ENCODE measurements at places on chromosomes 2 and 18.

- no peak for DNase-seq
Observed at GRCh38 chr18:56902653-56903052, 244.2 kb upstream of the BOD1L2 start.

DNA sequence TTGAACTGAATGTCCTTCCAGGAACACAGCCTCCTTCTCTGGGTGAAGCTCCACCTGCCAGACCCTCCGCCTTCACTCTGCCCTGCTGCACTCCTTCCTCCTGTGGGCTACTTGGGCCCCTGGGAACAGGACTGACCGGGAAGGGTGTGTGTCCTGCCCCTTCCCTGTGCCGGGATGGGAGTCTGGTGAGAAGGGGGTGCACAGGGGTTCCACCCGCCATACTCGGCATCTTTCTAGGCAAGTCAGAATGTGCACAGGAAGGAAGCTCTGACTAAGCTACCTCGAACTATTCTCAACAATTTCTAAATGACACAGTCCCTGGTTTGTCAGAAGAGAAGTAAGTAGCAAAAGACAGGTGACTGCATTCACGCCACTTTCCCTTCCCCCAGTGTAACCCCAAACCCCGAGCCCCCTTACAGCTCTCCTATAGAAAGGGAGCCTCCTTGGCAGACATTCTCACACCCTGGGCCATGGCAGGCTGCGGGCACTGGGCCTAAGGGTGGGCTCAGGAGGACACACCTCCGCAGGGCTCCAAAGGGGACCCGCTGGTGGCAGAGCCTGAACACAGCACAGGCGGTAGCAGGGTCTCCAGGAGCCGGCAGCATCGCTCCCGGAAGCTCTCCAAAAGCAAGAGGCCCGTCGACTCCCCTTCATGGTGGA lies 184.1 kb downstream of the HDAC4 start:
- DNase-seq, result no peak

DNA sequence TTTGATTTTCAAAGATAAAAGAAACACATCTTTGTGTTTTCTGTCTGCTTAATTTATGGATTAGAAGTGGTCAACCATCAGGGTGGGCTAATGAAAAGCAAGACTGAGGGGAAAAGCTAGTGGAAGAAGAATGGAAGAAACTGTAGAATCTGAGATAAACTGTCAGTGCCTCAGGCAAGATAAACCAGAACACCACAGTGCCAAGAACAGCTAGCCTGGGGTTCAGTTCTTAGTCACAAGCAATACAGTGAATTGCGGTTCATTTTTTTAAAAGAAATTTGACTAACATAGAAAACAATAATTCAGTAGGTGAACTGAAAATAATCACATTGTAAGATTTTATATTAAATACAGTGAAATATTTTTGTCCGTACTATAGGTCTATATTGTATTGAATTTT lies 22.0 kb upstream of the LNPK start:
- no peak for DNase-seq

GRCh38 chr2:168466834-168467565 lies 10.9 kb downstream of the CERS6 start:
- DNase-seq, result no peak

DNA sequence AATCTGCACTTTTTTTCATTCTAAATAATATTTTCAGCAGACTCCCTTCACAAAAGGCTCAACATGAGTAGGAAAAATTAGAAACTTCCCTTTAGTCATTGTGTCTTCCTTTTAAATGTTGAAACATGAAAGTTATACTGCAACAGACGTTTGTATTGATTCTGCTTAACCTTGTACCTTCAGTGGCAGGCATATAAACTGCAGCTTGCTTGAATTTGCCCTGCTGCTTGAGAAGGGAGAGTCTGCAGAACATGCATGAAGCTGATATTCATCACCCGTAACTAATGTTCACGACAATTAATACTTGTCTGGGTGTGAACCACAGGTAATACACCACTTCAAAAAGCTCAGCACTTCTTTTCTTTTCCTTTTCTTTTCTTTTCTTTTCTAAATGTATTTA lies 294.7 kb upstream of the LRP1B start:
- DNase-seq, result no peak

DNA sequence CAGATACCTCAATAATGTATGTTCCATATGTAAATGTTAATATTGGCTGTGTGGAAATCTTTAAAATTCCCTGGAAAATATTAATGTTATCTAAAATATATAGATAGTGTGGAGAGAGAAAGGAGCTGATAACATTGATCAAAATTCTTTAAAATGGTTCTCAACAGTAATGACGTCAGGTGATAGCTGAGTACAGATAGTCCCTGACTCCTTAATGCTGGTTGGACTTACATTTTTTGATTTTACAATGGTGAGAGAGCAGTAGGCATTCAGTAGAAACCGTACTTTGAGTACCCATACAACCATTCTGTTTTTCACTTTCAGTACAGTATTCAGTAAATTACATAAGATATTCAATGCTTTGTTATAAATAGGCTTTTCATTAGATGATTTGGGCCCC lies 146.6 kb downstream of the GALNT3 start:
- DNase-seq, result no peak

DNA sequence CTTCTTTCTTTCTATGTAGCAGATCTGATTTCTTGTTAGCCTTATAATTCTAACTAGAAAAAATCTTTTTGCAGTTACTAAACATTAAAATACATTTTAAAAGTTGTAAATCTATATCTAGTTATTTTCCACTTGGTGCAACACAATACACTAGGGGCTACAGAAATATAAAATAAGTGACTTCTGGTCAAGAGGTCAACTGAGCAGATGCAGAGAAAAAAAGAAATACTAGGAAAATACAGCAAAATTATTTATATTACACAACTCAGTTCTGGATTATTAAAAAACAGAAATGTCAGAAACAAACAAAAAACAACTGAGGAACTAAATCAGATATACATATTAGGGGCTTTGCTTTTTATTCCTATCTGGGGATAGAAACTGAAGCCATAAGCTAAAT lies 83.9 kb downstream of the L3MBTL4 start:
- DNase-seq, result no peak

DNA sequence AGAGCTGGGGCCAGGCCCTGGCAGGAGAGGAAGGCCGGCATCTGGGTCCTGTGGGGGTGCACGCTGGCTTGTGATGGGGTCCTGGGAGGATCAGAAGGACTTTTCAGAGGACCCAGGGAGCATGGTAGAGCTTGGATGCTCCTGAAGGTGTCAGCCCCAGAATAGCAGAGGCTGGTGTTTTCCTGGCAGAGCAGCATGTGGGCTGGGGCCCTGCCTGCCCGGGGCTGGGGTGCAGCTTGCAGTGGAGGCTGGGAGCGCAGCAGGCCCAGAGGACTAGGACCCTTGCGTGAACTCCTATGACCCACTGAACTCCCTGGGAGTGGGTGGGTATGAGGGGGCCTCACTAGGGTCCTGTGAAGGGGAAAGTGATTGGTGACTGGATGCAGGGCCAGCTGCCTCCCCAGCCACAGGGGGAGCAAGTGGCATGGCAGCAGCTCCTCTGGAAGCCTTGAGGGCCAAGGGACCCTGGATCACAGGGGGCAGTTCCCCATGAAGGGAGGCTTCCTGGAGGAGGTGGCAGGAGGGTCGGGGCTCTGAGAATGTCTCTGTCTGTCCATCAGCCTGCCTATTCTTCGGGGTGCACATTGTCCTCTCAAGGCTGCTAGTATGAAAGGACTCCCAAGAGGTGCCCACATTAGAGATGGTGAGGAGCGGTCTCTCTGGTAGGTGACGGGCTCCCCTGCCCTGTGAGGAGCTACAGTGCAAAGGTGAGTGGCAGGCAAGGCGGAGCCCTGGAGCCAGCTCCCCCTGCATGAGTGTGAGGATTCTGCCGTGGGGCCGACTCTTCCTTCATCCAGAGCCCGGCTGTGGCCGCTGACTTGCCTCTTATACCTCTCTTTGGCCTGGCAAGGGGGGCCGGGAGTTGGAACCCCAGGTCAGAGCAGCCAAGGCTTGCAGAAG lies 249.0 kb downstream of the DYSF start:
- no peak for DNase-seq

GRCh38 chr18:68742206-68742605 lies 27.3 kb upstream of the TMX3 start:
- no peak for DNase-seq

- DNase-seq, result no peak
Observed at GRCh38 chr2:47558768-47559684, 156.1 kb downstream of the MSH2 start.

- DNase-seq, result no peak
Observed at GRCh38 chr2:10572701-10573100, 117.1 kb downstream of the NOL10 start.

DNA sequence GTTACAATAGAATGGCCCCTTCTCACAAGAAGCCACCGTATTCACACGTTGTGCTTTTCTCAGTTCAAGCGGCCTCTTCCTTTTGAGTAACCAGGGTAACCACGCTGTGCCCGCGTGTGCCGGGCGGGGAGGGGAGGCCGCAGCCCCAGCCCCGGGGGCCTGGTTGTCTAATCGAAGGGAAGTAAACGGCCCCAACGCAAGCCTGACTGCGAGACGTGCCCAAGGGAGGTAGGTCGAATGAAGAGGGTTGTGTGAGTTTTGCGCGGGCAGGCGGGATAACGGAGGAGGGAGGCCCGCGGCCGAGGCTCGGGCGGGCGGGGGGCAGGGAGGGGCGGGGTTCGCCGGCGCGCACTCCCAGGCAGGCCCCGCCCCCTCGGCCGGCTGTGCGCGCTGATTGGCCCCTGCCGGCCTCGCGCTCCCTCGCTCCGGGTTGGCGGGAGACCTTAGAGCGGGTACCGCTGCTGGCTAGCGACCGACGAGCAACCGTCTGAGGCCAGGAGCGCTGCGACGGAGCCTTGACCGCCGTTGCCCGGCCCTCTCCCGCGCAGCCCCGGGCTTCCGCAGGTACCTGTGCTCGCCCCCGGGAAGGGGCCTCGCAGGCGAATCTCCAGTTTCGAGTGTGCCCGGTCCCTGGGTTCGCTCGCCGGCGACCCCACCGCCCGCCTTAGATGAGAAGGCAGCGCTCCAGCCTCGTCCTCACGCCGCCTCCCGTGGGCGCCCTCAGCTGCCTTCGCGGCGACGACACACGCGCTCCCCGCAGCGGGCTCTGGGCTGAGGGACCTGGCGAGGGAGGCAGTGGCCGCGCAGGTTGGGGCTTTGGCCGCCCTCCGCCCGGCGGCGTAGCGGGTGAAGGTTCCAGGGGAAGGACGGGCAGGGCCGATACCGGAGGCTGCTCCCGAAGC lies at the start of gene SPDYA:
Gene SPDYA (plus strand): TSS at position 451 of the 902 bp plus-strand sequence. CDS start 5,181 bp downstream, outside the sequence.
- DNase-seq, result peak; percentile 48

GRCh38 chr2:189287982-189288521 lies 108.5 kb upstream of the COL5A2 start:
- no peak for DNase-seq

DNA sequence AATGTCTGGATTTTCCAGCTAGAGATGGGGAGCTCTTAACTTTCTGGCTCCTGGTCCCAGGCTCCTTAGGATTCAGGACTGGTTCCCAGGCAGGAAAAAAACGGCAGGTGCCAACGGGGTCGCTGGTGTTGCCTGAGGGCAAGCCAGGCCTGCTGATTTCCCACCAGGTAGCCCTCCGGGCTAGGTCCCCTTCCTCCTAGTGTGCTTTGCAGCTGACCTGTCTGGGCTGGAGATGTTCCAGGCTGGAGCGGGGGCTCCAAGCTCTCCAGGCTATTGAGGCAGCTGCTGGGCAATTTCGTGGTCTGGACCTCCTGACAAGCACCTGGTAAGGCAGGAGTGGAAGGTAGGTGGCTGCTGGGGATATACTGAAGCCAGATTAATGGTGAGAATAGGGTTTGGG lies 2.0 kb upstream of the MRPL53 start:
- no peak for DNase-seq

- no peak for DNase-seq
Observed at GRCh38 chr2:45591073-45591472, 20.0 kb downstream of the SRBD1 start.

DNA sequence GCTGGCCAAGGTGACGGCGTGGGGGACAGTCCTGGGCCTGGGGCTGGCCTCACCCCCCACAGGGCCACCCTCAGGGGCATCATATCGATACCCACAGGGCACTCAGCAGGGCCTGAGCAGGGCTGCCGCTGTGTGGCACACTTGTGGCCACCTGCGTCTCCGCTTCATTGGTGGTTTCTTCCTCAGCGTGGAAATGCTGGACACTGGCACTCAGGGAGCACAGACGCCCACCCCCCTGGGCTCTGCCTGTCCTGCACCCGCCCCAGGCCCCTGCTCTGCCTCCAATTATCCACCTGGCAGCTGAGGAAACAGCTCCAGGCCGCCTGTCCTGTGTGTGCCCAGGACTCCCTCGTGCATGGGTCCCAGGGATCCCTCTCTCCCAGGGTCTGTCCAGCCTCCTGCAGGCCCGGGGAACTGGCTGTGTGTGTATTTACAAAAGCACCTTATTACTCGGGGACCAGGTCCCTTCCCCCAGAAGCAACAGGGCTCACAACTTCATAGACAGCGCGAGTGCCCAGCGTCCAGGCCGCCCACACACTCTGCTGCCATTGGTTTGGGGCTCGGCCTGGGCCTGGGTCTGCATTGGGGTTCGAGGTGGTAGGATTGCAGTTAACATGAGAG lies 13.1 kb downstream of the CROCC2 start:
- DNase-seq, result peak; percentile 42

DNA sequence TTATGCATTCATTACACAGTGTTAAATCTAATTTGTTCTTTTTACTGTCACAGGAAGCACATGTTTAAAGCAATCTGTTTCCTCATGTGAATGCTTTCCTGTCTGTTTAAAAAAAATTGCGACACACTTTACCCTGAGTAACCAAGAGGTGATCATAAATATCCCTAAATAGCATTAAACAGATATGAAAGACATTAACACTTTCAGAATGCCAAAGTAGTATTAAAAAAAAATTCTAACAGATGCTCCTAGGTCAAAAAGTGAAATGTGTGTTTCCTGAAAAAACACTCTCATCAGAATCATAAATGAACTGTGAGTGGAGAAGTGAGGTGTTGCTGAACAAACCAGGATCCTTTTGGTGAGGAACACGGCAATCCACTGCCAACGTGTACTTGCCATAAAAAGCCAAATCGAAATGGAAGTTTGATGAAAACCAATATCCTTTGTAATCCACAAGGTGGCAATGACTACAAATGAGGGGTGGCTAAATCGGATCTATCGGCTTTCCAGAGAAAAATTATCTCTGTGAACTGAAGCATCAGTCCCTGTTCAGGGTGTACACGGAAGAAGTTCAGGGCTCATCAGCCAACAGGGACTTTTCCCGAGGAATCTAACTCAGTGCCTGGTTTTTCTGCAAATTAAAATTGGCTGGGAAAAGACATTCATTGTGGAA lies 248.9 kb downstream of the TCF4 start:
- DNase-seq, result no peak

DNA sequence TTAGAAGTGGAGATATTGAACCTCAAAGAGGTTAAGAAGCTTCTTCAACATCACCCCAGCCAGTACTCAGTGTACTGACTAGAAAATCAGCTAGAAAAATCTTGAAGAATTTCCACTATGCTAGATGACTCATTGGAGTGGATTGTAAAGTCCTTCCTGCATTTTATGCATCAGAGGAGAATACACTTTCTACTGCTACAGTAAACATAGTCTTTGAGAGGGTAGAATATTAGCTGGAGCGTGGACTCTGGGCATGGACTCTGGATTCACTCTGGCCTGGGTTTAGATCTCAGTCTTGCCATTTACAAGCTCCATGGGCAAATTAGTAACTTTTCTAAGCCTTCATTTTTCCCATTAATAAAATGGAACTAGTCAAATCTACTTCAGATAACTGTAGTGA lies 215.9 kb downstream of the IRS1 start:
- DNase-seq, result peak; percentile 16

All from 8988T (cell line).